ENCODE measurements at places on chromosomes 6 and 20. TPM values are rescaled to one million over a fixed set of nuclear protein-coding genes. Genes with fewer than 3 reads are reported as not detected.

DNA sequence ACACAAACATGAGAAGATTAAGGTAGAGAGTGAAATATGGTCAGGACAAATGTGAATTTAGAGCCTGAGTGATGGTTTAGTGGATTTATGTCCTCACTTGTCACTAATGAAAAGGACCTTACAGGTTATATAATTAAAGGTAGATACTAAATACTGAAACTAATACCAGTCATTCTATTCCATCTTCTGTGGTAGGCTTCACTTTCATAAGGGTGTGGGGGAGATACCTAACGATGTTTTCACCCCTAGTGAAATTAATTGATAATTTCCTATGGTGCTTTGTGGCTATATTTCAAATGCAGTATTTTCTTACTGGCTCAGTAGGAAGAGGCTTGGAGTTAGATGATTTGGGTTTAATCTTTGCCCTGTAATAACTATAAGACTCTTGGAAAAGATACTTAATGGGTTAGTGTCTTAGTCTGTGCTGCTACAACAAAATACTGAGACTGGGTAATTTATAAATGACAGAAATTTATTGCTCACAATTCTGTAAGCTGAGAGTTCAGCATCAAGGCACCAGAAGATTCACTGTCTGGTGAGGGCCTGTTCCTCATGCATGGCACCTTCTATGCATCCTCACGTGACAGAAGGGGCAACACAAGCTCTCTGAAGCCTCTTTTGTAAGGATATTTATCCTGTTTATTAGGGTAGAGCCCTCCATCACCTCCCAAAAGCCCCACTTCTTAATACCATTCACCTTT lies 21.3 kb downstream of the RNF217 start:
- H3K4me3 ChIP-seq = no peak overlapping the region
- H3K4me1 ChIP-seq = no peaks in the 10 kb centered on the region
- DNase-seq = no peak
- H3K27me3 ChIP-seq = no peaks in the 10 kb centered on the region
- H3K27ac ChIP-seq = no peak overlapping the region

GRCh38 chr6:140623498-140623897 lies 1249.0 kb upstream of the CITED2 start:
- no peak overlapping the region for H3K27ac ChIP-seq
- H3K27me3 ChIP-seq = peaks cover 8% of the 10 kb centered on the region
- no peak overlapping the region for H3K4me3 ChIP-seq
- H3K4me1 ChIP-seq = no peaks in the 10 kb centered on the region
- H3K36me3 ChIP-seq = peaks cover 7% of the 10 kb centered on the region

GRCh38 chr6:108966855-108967755 lies 118.9 kb downstream of the ARMC2 start:
- peaks cover 23% of the 10 kb centered on the region for H3K4me1 ChIP-seq
- H3K27ac ChIP-seq = no peak overlapping the region
- DNase-seq = peak; percentile 47
- H3K36me3 ChIP-seq = no peaks in the 10 kb centered on the region

- no peak overlapping the region for H3K27ac ChIP-seq
- H3K4me1 ChIP-seq = no peaks in the 10 kb centered on the region
- DNase-seq = no peak
- no peak overlapping the region for H3K4me3 ChIP-seq
- peaks cover 17% of the 10 kb centered on the region for H3K27me3 ChIP-seq
- no peaks in the 10 kb centered on the region for H3K36me3 ChIP-seq
Measured at GRCh38 chr6:46509063-46509462, 17.8 kb upstream of the RCAN2 start.

DNA sequence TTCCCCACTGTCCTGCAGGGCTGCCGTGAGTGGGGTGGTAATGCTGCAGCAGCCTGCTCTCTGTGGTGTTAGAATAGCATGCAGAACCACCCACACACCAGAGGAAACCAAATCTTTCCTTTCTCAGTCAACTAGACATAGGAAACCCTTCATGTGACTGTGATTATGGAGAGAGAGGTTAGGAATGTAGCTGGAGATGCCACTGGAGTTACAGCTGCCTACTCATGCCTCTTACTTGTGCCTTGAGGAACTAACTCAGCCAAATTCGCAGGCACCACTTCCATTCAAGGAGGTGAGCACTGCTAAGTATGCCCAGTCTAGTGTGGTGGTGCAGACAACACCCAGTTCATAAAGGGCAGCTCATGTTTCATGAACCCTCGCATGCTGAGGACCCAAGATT lies 27.4 kb downstream of the MUC22 start:
- peaks cover 54% of the 10 kb centered on the region for H3K27me3 ChIP-seq
- no peak overlapping the region for H3K4me3 ChIP-seq
- no peaks in the 10 kb centered on the region for H3K36me3 ChIP-seq
- H3K4me1 ChIP-seq = no peaks in the 10 kb centered on the region
- H3K27ac ChIP-seq = no peak overlapping the region

DNA sequence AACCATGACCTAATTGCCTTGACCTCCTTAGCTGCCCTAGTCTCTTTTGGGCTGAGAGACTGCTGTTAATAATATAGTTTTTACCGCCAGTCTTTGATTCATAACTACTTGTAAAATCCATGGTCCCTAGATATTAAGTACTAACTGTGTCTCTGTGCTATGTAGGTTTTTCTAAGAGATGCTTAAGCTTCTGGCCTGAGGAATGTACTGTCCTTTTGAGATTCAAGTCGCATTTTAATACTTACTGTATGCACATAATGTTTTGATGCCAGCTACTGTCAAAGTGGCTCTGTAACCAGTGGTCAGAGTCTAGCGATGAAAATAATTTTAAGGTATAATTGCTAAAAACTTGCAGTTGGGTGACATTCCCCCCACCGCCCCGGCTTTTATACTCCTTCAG lies 2.1 kb downstream of the AKAP12 start:
- H3K4me1 ChIP-seq = peaks cover 11% of the 10 kb centered on the region
- H3K27me3 ChIP-seq = peaks cover 78% of the 10 kb centered on the region
- H3K36me3 ChIP-seq = no peaks in the 10 kb centered on the region
- H3K4me3 ChIP-seq = no peak overlapping the region

Gene RAMACL
- total RNA-seq = 0.14 TPM

Gene TTK
- total RNA-seq = 36.7 TPM

Gene MICAL1
- total RNA-seq = 93.1 TPM

GRCh38 chr6:43939281-43940070 lies 169.5 kb downstream of the VEGFA start:
- H3K27me3 ChIP-seq = peaks cover 5% of the 10 kb centered on the region
- H3K27ac ChIP-seq = no peak overlapping the region
- H3K4me3 ChIP-seq = no peak overlapping the region
- no peaks in the 10 kb centered on the region for H3K36me3 ChIP-seq
- H3K4me1 ChIP-seq = no peaks in the 10 kb centered on the region

DNA sequence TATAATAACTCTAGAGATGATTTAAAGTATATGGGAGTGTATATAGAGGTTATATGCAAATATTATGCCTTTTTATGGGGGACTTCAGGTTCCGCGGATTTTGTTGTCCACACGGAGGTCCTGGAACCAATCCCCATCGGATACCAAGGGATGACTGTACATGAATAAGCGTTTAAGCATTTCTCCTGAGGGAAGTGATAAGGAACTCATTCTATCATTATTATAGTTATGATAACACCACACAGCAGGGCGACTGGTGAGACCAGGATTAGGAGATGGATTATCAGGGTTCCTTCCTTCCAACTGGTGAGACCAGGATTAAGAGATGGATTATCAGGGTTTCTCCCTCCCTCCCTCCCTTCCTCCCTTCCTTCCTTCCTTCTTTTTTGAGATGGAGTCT lies 6.6 kb downstream of the ECI2 start:
- DNase-seq = no peak
- H3K4me1 ChIP-seq = peaks cover 17% of the 10 kb centered on the region

Gene TCF21
- not detected for total RNA-seq

DNA sequence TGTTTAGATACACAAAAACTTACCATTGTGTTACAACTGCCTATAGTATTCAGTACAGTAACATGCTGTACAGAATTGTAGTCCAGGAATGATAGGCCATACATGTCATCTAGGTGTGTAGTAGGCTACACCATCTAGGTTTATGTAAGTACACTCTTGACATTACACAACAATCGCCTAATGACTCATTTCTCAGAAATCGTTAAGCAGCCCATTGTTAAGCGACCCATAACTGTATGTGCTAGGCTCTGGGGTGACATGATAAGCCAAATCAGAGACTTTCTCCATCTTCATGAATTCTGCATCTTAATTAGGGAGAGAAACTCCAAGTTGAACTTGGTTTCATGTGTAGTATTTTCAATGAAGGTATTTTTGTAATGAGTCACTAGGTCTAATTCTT lies 17.2 kb downstream of the STK35 start:
- peaks cover 28% of the 10 kb centered on the region for H3K4me1 ChIP-seq
- H3K36me3 ChIP-seq = peaks cover 39% of the 10 kb centered on the region

Gene IP6K3
- total RNA-seq = not detected

Gene SLC24A3
- total RNA-seq = not detected

Gene GTSF1L
- not detected for total RNA-seq

- H3K27ac ChIP-seq = no peak overlapping the region
- peaks cover 2% of the 10 kb centered on the region for H3K36me3 ChIP-seq
- DNase-seq = no peak
- no peaks in the 10 kb centered on the region for H3K4me1 ChIP-seq
- peaks cover 19% of the 10 kb centered on the region for H3K27me3 ChIP-seq
Measured at GRCh38 chr6:27847706-27848105, 64.5 kb downstream of the OR2B2 start.

DNA sequence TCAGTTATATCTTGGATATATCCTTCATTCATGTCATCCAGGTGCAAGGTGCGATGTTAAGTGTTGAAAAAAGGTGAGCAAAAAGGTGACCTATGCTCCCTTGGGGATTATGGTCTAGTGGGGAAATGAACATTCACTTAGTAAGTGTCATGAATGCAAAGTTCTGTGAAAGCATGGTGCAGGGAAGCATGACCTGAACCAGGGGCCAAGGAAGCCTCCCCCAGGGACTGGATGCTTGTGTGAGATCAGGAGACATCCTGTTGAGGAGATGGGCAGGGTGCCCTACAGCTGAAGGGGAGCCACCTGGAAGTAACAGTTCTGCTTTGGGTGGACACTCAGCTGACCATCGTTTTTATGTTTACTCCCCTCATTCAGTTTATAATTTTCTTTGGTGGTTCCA lies 179.5 kb downstream of the SYNDIG1 start:
- no peaks in the 10 kb centered on the region for H3K4me1 ChIP-seq
- H3K36me3 ChIP-seq = no peaks in the 10 kb centered on the region
- H3K27me3 ChIP-seq = peaks cover 11% of the 10 kb centered on the region
- no peak for DNase-seq

Gene C6orf141
- total RNA-seq = not detected
